Fibroblast of skin of right biceps (primary cell): ENCODE measurements at places on chromosomes 12 and 14.
A peak's percentile ranks its signal among the peaks of the same experiment; 100 is the strongest.

- peak; percentile 58 for DNase-seq
These were observed 8.2 kb upstream of the PPP2R5E start for GRCh38 chr14:63551332-63551731.

GRCh38 chr12:57535764-57536596 lies 11.0 kb downstream of the DCTN2 start:
- DNase-seq = no peak

- DNase-seq = no peak
These were observed 46.2 kb downstream of the ANO2 start for GRCh38 chr12:5898874-5899273.

- no peak for DNase-seq
These were observed 25.5 kb upstream of the LDHB start for GRCh38 chr12:21683115-21683514.

- DNase-seq = peak; percentile 80
These were observed 70.2 kb upstream of the ZFP36L1 start for GRCh38 chr14:68862954-68863594.

- DNase-seq = peak; percentile 59
These were observed 58.3 kb downstream of the OTOGL start for GRCh38 chr12:80157645-80158044.

DNA sequence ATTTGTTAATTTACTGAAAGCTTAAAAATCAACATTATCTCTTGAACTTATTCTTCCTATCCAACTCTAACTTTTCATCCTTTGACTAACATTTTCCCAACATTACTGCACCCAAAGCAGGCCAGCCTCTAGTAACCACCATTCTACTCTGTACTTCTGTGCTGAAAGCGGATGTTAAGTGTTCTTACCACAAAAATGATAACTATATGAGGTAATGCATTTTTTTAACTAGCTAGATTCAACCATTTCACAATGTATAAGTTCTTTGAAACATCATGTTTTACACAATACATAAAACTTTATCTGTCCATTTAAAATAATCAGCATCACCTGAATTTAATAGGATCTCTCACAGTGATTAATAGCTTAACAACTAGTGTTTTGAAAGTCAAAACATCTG lies 468.5 kb upstream of the MGAT4C start:
- peak; percentile 84 for DNase-seq

DNA sequence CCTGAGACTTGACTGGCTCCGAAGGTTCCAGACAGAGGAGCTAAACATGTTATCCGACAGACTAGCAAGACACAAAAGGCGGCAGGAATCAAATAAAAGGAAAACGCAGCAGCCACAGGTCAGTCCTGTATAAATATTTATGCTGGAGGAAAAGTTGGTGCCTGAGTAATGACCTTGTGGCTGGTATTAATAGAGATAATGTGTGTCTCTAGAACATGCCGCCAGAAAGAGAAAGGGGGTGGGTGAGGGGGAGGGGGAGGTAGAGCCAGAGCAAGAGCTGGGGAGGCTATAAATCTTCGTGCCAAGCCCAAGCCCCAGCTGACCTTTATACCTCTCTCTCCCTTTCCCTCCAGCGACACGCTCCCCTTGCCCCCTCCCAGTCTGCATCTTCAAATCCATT lies 590.4 kb downstream of the MED13L start:
- no peak for DNase-seq

GRCh38 chr12:132395908-132396305 lies 66.5 kb upstream of the GALNT9 start:
- no peak for DNase-seq

DNA sequence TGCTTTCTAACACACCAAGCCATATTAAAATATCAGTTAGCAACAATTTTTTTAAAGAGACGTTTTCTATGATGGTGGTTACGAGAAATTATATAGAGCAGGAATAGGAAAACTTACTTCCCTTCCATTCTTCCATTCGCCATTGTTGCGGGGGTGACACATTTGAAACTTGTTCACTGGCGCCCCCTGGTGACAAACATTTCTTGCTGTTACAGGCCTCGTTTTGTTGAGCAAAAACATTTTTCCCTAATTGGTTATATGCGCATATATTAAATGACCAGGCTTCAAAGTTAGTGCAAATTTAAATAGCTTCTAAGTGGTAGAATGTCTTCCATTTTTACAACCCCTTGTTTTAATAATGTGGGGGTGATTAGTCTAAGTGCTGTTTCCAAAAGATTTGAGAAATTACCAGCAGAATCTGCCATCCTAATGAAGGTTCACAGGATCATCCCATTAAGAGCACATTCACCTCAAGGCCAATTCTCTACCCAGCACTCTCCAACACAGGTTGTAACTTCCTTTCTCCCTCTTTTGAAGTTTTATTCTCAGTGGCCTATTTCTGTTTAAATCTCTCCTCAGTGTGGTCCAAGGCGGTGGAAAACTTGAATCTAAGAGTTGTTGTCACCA lies 1124.7 kb downstream of the FLRT2 start:
- peak; percentile 45 for DNase-seq

DNA sequence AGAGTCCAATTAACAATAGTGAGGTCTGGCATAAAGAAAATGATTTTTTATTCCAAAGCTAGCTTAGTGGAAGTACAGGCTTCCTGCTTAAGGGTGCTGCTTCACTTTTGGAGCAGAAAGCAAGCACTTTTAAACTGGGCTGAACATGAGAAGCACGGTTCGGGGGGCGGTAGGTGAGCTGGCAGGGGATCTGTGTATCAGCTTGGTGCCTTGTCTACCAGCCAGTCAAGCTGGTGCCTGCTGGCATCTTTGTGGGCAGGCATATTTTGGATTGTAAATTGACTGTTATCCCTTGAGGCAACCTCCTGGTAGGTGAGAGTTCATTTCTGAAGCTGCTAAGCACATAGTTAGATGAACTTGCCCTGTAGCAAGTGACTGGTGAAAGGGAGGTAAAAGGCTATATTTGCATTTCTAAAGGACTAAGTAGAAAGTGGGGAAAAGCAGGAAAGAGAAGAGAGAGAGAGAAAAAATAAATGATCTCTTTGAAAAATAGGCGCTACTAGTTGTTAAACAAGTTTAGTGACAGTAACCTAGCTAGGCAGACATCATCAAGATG lies 121.1 kb upstream of the SYT10 start:
- no peak for DNase-seq
